Fibroblast of skin of abdomen (primary cell): ENCODE measurements at places on chromosomes 11 and 22.

DNA sequence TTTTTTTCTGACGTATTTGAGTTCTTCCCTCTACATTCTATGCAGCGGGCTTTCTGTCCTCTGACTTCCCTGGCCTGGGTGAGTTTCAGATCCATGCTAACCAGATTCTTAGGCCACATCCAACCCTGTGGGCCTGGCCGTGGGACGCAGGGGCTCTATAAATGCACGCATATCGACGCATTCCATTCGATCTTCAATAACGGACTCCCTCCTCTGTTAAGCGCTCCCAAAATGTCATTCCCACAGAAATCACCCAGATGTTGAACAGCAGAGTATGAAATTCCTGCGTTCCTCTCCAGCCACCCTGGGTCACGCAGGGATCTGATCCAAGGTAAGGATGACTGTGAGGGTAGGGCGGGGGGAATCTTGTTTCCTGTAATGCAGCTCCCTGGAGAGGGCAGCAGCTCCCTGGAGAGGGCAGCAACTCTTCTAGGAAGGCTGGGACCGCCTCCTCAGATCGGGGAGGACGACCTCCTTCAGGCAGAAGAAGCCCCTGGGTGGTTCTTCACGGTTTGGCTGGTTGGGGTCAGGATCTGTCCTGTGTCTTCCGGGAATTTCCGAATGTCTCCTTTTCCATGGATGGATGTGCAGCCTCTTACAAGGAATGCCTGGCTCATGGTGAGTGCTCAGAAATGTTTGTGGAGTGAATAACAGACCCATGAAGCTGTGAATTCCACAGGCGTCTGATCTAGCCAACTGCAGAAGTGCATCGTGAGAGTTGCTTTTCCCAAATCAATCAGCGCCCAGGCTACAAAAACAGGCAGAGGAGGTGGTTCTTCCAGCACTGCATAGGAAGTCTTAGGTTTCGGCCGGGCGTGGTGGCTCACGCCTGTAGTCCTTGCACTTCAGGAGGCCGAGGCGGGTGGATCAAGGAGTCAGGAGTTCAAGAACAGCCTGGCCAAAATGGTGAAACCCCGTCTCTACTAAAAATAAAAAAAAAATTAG lies 12.2 kb downstream of the MRGPRD start:
- peak; percentile 28 for DNase-seq

DNA sequence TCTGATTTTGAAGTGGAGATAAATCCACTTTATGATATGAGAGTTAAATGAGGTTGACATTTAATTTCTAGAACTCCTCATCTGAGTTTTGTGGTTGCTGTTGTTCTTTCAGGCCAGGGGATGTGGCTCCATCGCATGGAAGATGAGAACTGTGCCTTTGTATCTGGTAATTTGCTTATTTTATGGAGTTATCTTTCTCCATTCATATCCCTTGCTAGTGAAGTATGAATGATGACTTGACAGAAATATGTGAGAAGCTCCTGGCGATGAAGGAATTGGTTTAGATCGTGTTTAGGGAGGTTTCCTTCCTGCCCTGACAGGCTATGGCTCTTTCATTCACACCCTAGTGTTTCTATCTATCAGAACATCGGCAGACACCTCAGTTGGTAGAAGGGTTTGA lies 393.7 kb downstream of the ETS1 start:
- no peak for DNase-seq

- DNase-seq = no peak
These were observed 27.5 kb downstream of the ABCC8 start for GRCh38 chr11:17449158-17449557.

GRCh38 chr22:48724899-48725298 lies 1102.8 kb downstream of the BRD1 start:
- no peak for DNase-seq

- no peak for DNase-seq
These were observed 941.2 kb downstream of the FAM181B start for GRCh38 chr11:81792416-81792815.

GRCh38 chr22:28977481-28977971 lies 84.1 kb downstream of the C22orf31 start:
- no peak for DNase-seq

- peak; percentile 4 for DNase-seq
These were observed 57.8 kb downstream of the NXPE1 start for GRCh38 chr11:114501901-114502300.

- no peak for DNase-seq
These were observed at the start of gene OR52L1 for GRCh38 chr11:5986885-5987284. Gene OR52L1 (minus strand): TSS chr11:5986985. CDS start chr11:5986930, 55 bp downstream.

GRCh38 chr22:17639247-17639741 lies 737 bp downstream of the BCL2L13 start:
- peak; percentile 22 for DNase-seq

DNA sequence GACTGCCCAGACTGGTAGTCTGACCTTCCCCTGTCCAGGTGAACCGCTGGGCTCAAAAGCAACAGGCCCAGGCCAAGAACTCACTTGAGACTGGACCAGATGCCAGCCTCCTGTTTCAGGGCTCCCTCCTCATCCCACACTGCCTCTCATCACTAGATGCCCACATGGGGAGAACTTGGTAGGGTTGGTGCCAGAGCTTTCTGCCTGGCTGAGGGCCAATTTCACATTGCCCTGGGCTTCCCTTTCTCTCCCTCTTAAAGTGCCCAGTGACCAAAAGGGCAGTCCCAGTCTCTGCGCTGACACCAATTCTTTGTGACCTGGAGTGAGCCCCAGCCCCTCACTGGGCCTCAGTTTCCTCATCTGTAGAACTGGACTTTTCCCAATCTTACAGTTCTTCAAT lies 41.7 kb downstream of the C11orf58 start:
- DNase-seq = no peak

- DNase-seq = peak; percentile 71
These were observed 14.0 kb downstream of the RAC2 start for GRCh38 chr22:37229805-37230672.

- DNase-seq = peak; percentile 42
These were observed 42.0 kb upstream of the HORMAD2 start for GRCh38 chr22:30038219-30038618.

DNA sequence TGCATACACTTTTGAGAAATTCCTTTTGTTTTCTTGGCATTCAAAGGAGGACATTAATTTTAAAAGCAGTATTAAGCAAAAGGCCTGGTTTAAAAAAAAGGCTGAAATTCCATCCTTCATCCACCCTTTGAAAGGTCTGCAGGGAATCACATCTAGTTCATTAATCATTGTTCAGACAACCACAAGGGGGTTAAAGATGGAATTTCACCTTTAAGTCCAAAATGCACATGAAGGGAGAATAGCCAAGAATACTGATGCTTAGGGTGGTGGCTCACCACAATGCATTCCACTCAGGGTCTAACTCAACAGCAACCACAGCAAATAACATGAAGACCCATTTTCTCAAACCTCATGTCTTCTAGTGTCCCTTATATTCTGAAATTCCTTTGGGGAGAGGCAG lies 256.9 kb downstream of the CADM1 start:
- DNase-seq = peak; percentile 95

DNA sequence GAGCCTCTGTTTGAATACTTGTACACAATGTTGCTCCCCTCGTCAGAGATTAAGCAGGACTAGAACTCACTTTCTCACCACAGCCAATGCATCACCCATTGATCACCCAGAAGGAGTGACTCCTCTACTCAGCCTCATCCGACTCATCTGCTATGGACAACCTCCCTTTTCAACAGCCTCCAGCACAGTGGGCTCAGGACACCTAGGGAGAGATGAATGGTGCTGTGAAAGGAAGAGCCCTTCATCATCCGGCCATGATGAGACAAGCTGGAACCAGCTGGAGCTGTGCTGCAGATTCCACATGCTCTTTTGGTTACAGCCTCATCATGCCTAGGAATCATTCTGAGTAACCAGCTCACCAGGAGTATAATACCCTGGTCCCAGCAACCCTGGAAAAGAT lies 15.5 kb downstream of the C11orf91 start:
- DNase-seq = peak; percentile 50
